Fibroblast of skin of abdomen (primary cell): ENCODE measurements at places on chromosomes 11 and 22.

GRCh38 chr11:103601225-103601846, 435.1 kb upstream of the DDI1 start:
- peak; percentile 78 for DNase-seq

GRCh38 chr11:762421-763072, 14.7 kb downstream of the GATD1 start:
- DNase-seq: peak; percentile 57

DNA sequence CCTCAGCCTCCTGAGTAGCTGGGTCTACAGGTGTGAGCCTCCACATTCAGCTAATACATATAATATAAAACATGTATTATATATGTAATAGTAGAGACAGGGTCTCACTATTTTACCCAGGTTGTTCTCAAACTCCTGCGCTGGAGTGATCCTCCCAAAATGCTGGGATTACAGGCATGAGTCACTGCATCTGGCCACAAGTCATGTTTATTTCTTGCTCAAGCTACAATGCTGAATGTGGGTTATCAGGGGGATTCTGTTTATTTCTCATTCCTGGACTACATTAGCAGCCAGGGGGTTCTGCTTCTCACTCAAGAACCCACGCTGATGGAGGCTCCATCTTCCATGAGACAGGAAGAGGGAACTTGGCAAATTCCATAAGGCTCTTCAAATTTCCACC, 24.8 kb downstream of the FOLR3 start:
- DNase-seq: no peak

- DNase-seq: no peak
Observed at GRCh38 chr11:9493492-9493891, 32.7 kb downstream of the ZNF143 start.

- no peak for DNase-seq
Observed at GRCh38 chr11:67646535-67647336, 3.8 kb downstream of the ACY3 start.

GRCh38 chr22:45181240-45181639, 17.5 kb downstream of the NUP50 start:
- no peak for DNase-seq

DNA sequence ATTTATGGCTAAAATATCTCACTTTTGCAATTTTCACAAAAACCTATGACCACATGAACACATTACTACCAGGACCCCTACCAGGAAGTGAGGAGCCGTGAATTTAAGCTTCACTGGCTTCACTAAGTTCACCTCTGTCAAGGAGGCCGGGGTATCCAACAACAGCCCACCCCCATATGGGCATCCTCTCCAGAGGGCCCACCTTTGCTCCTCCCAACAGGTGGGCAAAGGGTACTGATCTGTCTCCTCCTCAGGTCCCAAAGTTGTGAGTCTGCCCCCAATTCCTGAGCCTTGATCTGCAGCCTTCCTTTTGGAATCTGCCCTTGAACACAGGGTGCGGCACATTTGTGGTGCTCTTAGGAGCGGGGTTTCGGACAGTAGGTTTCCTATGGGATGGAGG, 66.9 kb downstream of the OTOG start:
- no peak for DNase-seq

- no peak for DNase-seq
Observed at GRCh38 chr11:18285841-18286240, 19.8 kb downstream of the SAA1 start.

DNA sequence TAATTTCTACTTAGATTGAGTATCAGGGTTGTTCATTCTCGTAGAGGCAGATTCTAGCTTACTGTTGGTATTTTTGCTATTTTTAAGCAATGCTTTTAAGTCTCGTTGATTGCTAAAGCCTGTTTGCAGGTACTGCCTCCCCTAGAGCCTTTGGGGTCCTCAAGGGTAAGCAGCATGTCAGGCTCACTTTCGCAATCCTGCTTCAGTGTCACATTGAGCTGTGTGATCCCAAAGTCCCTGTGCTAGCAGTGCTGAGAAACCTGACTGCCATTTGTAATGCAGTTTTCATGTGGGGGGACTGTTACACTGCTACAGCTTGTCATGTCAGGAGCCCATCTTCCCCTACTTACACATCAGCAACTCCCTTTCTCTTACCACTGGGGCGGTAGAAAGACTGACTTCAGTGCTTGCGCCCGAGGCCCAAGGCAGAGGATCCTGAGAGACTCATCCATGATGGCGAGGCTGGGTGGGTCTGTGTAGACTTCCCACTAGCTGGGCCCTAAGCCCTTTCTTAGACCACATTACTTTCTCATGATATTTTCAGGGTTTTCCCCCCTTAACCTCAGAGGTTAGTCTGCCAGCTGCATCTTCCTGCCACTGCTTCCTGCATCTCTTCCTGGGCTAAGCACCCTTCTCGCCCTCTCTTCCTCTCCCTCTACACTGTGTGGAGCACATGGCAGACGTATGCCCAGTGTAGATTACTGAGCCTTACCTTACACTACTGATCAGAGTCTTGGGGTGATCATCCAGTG, 40.8 kb upstream of the ST14 start:
- no peak for DNase-seq

DNA sequence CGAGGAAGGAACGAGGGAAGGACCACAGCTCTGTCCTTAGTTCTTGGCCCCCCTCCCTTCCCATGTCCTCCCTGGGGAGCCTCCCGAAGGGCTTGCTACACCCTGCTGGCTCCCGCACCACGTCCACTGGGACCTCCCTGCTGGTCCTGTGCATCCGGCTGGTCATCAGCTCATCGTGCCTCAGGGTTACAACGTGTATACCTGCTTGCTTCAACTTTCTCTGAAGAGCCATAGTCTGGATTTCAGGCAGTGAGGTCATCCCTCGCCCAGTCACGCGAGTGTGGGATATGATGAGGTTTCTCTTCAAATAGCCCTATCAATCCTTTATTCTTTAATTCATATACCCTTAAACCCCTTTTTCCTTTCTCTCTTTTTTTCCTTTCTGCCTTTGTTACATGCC, 21.5 kb upstream of the CECR2 start:
- no peak for DNase-seq

DNA sequence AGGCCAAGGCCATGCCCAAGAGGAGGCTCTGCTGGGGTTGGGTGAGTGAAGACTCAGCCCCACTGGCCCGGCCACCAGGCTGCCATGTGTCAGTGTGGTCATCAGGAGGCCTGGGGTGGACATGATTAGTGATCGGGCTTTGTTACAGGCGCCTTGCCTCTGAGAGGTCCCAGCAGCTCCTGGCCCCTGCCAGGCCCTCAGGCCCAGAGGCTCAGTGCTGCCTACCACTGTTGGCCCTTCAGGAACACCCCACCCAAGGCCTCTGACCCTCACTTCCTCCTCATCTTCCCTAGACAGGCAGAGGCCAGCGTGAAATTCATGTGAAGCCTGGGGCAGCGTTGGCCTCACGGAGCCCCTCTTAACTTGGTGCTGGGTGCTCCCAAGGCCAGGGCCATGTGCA, 2.2 kb downstream of the MRPL23 start:
- DNase-seq: no peak

DNA sequence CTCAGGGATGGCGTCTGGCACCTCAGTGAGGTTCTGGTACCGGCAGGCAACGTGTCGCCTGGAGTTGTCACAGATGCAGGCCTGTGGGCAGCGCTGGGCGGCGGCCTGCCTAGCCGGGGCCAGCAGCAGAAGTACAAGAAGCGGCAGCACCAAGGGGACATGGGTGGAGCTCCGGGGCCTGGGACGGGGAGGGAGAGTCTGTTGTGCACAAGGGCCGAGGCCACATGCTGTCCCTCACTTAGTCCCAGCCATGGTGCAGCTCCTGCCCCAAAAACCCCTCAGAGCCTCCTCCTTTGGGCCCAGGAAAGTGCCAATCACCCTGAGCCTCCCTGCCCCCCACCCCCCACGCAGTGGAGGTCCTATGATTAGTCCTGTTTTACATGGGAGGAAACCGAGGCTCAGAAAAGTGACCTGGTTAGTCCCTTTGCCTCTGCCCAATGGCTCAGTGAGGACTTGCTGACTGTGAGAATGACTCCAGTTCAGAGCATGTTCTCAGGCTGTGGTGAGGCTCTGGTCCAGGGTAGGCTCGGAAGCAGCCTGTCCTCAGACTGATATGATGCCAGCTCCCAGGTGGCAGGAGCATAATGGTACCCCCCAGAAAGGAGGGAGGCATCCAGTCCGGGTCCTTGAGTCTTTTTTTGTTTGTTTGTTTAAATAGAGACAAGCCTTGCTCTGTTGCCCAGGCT, 1.1 kb downstream of the CHADL start:
- DNase-seq: no peak

DNA sequence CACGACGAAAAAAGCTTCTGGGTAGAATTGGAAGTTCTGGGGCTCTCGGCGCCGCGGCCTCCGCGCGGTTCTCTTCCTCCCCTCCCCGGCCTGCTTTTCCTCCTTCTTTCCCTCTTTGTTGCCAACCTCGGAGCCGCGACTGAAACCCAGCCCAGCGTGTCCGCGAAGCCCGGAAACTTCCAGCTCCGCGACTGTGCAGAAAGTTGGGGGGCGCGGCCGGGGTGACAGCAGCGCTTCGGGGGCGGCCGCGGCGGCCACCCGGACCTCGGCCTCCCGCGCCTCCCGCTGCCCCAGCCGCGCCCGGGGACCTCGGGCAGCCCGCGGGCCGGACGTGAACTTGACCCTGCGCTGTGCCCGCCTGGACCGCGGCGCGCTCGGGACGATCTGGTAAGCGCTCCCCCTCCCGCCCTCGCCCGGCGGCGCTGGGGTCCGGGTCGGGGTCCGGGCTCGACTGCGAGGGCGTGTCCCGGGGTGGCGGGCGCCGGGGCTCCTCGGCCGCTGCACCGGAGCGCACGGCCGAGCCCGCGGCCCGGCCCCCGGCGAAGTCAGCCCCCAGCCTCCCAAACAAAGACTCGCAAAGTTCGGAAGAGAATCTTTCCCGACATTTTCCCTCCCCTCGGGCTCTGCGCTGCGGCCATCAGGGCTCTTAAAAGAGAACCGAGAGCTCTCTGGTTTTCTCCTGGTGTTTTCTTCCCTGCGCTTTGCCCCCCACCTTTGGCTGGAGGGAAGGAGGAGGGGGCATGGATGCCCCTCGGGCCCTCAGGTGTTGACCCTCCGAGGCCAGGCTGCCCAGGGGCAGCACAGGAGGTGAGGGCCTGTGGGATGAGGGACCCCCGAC, 67.9 kb upstream of the WNT7B start:
- DNase-seq: peak; percentile 35

DNA sequence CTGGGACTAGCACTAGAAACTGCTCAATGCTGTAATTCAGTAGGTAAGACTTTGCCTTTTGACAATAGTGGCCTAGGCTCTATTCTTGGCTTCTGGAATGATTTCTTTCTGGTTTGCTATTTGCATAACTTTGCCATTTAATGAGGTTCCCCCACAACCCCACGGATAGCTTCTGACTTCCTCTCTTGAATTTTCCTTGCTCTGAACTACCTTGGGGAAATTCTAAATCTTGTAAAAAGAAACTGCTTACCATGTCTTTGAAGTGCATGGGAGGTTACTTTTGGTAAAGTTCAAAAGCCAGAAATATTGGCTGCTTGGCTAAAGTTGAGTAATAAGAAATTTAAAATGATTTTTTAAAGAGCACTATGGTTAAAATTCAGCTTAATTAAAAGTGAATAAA, 35.3 kb downstream of the CARD18 start:
- no peak for DNase-seq

GRCh38 chr11:399731-400211, 5.8 kb downstream of the PKP3 start:
- DNase-seq: no peak

DNA sequence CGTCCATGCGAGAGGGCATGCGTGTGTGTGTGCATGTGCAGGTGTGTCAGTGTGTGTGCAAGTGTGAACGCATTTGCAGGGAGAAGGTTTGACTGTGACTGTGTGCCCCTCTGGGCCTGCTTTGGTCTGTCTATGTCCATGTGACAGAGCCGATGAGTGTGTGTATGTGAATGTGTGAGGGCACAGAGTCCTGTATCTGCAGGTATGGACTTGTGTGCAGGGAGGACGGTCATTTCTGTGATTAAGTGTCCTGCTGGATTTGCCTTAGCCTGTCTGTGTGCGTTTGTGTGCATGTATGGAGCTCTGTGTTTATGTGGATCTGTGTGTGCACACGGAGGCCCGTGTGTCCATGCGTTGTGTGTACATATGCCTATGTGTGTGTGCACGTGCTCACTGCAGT, 5.4 kb downstream of the EMID1 start:
- DNase-seq: no peak

GRCh38 chr22:22879675-22880155, 7.9 kb upstream of the IGLL5 start:
- no peak for DNase-seq

DNA sequence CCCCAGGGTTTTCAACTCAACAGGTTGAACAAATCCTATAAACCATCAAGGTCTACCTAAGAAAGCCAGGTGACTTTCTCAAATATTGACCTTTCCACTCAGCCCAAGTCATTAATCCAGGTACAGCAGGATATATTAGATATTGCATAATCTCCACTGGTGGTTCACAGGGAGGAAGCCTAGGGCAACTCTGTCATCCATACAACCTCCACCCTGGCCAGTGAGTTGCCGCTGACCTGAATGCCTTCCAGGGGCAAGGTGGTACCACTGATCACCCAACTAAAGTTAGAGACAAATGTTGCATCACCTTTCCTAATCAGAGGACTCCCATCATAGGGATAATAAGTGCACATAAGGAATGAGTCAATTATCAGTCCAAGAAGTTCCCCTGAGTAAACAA, 22.9 kb downstream of the GUCD1 start:
- DNase-seq: no peak

- DNase-seq: peak; percentile 41
Observed at GRCh38 chr11:66142370-66143263, 72.5 kb downstream of the PACS1 start.

DNA sequence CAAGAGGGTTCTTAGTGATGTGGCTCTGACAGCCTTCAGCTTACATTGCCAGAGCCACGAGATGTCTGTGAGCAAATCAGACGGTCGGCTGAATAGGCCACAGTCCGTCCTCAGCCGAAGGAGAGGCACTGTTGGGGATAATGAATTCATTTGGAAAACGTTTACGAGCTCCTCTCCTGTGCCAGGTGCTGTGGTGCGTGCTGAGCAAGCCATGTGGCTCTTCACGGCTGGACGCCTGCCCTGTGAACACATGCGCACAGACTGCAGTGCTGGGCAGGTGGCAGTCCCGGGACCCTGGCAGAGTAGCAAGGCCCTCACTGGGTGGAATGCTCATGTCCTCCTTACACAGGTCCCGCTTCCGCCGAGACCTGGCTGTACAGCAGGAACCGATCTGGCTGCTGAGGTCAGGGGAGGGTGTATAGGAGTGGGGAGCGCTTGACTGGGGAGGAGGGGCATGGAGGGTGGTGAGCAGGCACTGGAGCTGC, 6.8 kb downstream of the TBC1D22A start:
- DNase-seq: no peak

DNA sequence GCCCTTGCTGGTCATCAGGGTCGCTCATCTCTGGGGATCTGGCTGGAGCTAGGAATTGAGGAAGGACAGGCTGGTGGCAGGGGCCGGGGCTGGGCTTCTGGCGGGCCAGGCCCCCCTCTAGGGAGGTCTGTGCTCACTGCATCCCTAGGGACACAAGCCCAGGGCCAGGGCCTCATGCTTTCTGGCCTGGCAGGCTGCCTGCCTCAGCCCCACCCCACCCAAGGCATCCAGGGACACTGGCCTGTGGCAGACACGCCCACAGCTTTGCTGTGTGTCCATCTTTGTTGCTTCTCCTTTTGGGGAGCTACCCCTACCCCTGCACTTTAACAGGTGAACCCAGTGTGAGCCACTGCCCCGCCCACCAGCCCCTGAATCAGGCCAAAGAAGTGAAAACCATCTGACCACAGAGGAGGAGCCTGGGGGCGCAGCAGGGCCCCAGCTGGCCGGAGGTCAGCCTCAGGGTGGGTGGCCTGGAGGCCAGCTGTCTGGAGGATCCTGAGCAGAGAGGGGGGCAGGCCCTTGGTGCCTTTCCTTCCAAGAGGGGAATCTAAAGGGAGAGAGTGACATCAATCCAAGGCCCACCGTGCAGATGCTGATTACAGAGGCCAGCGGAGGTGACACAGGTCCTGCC, 26.8 kb upstream of the CELSR1 start:
- DNase-seq: no peak

GRCh38 chr11:77191429-77191822, 63.4 kb downstream of the MYO7A start:
- no peak for DNase-seq
